ENCODE measurements at places on chromosomes 5 and 9.

DNA sequence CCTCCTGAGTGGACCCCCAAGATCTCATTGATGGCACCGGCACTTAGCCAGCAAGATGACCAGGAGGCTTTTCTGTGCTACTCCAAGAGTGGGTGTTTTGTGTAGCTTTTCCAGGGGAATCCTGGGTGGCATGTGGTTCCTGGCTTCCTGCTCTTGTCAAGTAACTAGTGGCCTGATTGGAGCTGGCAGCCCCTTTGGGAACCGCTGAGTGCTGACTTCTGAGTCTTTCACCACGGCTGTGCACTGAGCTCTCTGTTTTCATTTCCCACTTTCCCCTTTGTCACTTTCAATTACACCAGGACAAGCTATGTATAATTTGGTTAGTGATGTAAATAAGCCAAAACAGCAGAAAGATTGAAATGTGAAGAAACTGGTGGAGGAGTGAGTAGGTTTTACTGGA lies 255.4 kb downstream of the GOLPH3 start:
- no peak for DNase-seq

GRCh38 chr5:147591120-147591519 lies 81.3 kb upstream of the DPYSL3 start:
- DNase-seq = no peak

GRCh38 chr5:58545912-58546311 lies 37.0 kb upstream of the RAB3C start:
- DNase-seq = no peak

DNA sequence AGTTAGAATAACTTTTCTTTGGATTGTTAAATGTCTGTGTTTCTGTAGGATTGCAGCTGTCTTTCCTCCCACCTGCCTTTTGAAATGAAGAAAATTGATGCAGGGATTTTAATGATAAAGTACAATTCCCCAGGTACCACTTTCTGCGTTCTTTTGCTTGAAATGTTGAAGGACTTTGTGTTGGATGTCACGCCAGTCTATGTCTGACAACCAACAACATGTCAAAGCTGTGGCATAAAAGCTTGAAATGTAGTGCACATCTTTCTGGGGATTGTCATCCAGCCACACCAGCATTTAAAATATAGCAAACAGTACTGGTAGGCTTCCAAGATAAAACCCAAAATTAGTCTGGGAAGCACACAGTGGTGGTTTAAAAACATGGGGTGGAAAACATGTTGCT lies 381.4 kb downstream of the TMEM161B start:
- DNase-seq = no peak

GRCh38 chr5:109089191-109089590 lies 320.6 kb downstream of the PJA2 start:
- no peak for DNase-seq

DNA sequence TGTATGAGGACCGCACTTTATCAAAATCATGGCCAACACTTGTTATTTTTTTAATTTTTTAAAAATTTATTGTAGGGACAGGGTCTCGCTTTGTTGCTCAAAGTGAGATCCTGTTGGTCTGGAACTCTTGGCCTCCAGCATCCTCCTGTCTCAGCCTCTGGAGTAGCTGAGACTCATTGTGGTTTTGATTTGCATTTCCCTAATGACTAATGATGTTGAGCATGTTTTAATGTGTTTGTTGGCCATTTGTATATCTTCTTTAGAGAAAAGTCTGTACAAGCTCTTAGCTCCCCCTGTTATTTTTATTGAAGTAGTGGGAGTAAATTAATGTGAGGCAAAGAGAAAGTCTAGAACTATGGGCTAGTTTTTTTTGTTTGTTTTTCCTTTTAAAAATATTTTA lies 1.6 kb upstream of the RPS6 start:
- DNase-seq = no peak

- peak; percentile 15 for DNase-seq
Observed at GRCh38 chr5:147391781-147392180, 118.1 kb downstream of the DPYSL3 start.

DNA sequence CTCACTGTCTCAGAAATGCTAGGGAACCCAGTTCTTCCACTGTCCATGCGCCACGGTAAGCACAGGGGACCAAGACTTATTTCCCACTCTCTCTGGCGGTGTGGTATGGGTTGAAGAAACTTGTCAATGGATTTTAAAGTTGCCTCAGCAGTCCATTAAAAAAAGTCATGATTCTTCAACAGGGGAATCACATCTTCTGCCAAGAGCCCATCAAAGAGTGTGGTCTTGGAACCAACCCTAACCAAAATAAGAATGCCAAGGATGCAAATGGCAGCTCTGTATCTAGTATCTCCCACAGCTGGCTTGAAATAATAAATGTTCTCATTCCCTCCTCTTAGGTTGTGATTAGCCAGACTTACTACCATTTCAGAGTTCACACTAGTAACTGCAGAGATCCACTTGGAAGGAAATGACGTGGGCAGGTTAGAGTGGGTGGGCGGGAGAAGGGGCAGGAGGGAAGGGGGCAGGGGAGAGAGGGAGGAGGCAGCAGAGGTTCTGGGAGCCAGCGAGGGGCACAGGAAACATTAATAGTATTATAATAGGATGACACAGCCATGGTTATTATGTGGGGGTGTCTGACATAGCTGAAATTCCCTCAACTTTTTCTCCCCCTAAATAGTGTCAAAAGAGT lies 17.6 kb downstream of the PTCH1 start:
- DNase-seq = no peak

GRCh38 chr9:137351781-137352501 lies 49.9 kb upstream of the NRARP start:
- DNase-seq = no peak

DNA sequence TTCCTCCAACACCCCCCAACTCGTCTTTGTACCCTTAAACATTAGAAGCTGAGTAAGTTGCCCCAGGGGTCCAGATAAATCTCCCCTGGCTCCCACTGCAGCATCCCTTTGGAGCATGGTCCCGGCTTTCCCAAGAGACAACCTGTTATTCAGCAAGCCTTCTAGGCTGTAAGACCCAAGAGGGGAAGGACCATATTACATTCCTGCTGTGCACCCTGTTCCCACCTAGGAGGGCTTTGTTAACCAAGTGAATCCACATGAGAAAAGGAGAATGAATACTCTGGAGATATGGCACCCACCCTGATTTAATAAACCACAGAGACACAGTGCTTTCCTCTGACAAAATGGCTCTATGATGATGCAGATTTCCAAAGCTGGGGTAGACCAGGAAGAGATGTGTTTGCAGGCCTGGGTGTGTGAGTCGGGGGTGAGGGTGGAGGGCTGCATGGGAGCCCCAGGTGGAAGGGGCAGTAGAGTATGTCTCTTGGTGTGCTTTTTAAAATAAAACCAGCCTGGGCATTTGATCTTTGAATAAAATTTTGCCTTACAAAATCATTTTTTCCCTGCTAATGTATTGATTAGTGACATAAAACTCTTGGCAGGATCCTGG lies 325.2 kb downstream of the DRD1 start:
- no peak for DNase-seq

- DNase-seq = no peak
Observed at GRCh38 chr5:151764801-151765200, 6.4 kb upstream of the ATOX1 start.

DNA sequence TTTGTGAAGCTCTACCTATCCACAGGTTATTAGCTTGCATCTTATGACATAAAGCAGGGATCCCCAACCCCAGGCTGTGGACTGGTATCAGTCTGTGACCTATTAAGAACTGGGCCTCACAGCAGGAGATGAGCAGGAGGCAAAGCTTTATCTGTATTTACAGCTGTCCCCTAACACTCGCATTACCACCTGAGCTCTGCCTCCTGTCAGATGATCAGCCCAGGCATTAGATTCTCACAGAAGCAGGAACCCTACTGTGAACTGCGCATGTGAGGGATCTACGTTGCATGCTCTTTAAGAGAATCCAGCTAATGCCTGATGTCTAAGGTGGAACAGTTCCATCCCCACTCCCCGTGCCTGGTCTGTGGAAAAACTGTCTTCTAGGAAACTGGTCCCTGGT lies 19.7 kb downstream of the FBXW11 start:
- DNase-seq = no peak

GRCh38 chr5:6598351-6598900 lies 34.4 kb downstream of the NSUN2 start:
- DNase-seq = no peak

- DNase-seq = no peak
Observed at GRCh38 chr5:159515909-159516415, 185.7 kb upstream of the IL12B start.

DNA sequence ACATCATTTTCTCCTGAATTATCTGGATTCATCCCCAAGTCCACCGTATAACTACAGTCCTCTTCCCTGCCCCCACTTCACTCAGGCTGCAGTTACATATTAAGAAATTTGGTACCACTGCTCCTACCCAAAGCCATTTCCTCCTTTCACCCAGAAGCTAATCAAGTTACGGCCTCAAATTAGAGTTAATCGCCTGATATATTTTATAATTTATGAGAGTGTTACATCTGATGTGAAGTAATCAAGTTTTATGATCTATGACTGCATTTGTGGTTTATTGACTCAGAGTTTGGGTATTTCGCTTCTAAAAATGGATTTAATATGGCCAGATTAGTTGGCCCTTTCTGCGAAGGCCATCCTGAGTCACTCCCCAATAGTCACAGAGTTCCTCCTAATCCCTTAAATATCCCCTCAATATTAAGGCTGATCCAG lies 223.6 kb upstream of the KIF2A start:
- no peak for DNase-seq

DNA sequence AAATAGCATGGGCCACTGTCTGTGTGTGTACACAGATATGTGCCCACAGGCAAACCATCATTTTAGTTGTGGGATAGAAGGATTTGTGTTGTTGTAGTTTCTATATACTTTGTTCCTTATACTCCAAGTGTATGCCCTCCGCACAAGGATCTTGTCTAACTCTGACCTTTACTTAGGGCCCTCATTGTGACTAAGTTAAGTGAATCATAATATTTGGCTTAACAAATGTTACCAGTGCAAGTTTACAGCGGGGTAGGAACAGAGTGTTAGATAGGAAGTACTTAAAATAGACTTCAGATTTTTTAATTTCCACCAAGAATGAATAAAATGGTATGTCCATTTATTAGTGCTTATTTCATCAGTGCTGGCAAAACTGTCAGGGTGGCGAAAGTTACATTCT lies 29.5 kb upstream of the CYFIP2 start:
- DNase-seq = no peak

GRCh38 chr5:102789469-102789868 lies 34.4 kb downstream of the PAM start:
- DNase-seq = no peak

DNA sequence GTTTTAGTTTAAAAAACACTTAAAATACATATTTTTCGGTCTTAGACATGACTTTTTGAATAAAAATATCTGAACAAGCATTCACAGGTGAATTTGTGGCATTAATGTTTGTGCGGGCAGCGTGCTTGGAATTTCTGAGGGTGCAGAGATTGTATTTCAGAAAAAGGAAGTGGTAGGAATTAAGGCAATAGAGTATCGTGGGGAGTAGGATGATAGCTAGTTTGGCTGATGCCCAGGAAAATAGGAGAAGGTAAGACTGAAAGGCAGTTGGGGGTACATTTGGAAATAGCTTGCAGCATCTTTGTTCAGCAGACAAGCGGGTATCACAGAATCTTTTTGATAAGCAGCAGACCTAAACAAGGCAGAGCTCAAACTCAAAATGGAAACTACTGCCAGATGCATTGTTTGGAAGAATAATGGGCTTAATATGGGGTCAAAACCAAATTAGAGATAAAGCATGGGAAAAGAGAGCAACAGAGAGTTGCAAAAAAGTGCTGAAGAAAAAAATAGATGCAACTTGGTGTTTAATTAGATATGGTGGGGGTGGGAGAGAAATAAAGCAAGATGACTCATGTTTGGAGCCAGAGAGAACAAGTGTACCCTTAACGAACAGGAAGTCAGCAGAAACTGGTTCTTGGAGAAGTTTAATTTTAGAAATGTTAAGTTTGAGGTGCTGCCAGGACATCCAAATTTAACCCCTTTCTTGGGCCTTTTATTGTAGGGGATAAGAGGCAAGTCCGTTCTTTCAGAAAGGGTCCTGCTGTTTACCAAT lies 85.7 kb upstream of the ARRDC3 start:
- DNase-seq = no peak

DNA sequence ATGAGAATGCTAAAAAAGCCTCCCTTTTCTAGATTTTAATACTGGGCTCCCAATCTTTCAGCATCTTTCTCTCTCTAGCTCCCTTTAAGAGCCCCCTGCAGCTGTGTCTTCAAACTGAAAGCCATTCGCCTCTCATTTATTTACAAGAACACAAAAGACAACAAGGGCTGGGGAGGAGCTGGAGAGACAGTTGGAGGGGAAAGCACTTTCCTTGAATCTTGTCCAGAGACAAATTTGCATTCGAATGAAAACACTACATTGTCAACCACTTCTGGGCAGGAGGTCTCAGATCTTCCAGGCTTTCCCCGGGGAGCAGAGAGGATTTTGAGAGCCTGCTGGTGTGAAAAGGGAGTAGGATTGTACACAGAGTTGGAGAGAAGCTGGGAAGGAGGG lies 518.3 kb downstream of the CTNND2 start:
- DNase-seq = peak; percentile 10

- no peak for DNase-seq
Observed at GRCh38 chr5:162886717-162887116, 550.7 kb upstream of the CCNG1 start.

- DNase-seq = no peak
Observed at GRCh38 chr9:6079386-6079785, 64.0 kb upstream of the RANBP6 start.

- DNase-seq = no peak
Observed at GRCh38 chr9:129323376-129323998, 145.4 kb upstream of the IER5L start.

DNA sequence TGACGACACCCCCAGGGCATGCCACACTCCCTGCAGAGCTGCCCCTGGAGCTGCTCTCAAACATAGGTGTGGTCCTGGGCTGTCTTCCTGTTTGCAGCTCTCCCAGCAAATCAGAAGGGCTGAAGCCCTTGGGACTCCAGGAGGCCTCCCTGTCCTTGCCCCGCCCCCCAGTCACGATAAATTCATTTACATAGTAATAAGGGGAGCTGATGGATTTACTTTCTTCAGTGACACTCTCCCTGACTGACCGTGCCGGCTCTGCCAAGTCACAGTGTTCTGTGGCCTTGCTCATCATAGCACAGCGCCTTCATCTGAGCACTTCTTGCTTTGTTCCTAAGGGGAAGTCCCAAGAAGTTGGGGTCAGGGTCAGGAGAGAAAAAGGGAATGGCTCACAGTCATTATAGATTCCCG lies 121.4 kb downstream of the ENC1 start:
- DNase-seq = no peak

GRCh38 chr5:1504069-1504595 lies 19.6 kb downstream of the LPCAT1 start:
- DNase-seq = no peak

DNA sequence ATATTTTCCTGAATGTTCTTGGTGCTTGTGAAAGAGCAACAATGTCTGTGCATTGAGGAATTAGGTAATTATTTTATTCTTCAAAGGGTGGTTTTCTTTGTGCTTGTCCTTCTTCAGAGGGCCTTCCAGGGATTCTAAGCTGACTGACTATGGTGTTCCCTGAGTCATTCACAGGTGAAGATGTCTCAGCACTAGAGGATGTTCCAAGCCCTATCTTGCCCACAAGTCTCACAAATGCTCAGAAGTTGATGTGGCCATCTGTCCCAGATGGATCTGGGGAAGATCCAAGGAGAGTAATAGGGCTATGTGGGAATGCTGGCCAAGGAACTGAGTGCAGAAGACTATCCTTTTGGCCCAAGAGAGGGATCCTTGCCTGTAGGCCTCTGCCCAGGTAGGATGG lies 120.9 kb downstream of the ADAMTSL1 start:
- no peak for DNase-seq

- no peak for DNase-seq
Observed at GRCh38 chr9:113578279-113578865, 114.8 kb downstream of the RGS3 start.

- DNase-seq = peak; percentile 27
Observed at GRCh38 chr9:12719431-12719830, 26.2 kb downstream of the TYRP1 start.

- no peak for DNase-seq
Observed at GRCh38 chr5:95486191-95486590, 68.6 kb downstream of the SKIC3 start.
